ENCODE measurements at places on chromosomes 16 and 17.

- no peak for DNase-seq
Measured at GRCh38 chr17:57404073-57404472, 147.8 kb downstream of the MSI2 start.

DNA sequence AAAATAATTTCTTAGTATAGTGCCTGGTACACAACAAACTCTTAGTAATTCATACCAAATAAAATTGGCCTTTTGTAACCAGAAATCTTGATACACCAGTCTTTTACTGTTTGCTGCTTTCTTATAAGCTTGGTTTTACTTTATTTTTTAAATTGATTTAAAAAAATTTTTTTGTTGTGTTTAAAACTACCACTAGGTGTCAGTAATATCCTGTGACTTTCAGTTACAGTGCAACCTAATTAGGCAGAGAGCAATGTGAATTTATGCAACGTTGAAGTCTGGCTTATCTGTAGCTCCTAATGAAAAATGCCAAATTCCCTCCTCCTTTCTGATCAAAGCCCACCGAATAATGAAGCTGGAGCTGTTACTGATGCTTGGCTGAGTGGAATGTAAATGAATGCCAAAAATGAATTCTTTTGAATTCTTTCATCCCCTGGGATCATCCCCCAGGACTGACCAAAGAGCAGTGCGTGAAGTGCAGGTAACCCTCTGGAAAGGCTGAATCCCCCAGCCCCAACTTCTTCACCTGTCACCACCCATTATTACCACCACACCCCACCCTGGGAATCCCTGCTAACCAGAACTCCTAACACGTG lies 3.8 kb downstream of the ERCC4 start:
- DNase-seq: peak; percentile 51

GRCh38 chr17:2393174-2393953 lies 7.5 kb downstream of the MNT start:
- peak; percentile 90 for DNase-seq

DNA sequence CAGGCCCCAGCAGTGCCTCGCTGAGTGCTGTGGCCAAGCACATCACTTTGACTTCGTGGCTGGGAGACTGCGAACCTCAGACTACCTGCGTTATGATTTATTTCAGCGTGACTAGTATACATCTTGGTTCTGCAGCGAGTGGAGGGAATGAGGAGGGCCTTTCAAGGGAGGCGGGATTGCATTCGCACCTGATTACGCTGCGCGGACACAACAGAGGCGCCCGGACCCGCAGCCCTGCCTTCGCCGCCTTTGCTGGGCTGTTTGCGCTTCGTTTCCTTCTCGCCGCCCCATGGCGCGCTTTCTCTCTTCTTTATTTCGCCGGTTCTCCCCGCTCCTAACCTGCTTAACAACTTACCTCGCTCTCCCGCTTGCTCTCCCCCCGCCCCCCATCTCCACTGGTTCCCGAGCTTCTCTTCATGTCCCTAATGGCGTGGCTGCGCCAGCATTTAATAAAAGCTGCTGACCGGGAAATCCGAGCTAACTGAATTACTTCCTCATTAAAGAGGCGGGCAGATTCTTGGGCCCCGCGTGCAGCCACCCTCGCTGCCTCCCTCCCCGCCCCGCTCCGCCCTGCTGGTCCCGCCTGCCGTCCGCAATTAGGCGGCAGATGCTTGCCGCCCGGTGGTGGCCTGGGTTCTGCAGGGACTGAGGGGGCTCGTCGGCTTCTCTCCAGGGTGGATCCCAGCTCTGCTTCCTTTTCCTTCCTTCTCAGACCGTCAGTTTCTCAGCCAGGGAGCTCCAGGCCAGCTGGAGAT lies 257.6 kb upstream of the SDK2 start:
- DNase-seq: no peak

DNA sequence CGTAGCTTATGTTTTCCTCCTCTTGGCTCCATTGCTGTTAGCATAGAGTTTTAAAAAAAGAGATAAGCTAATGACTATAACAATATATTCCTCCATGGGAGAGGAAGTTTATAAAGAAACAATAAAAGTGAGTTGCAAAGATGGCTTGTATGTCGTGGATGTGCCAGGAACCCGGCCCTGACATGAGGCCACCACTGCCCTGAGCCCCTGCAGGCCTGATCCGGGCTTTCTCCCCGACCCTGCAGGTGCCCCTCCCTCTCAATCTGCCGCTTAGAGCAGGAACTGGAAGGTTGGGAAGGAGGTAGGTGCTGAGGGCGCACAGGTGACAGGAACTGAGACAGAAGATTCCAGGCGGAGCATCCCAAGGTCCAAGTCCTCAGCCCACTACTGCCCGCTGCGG lies 11.7 kb downstream of the PAM16 start:
- no peak for DNase-seq

DNA sequence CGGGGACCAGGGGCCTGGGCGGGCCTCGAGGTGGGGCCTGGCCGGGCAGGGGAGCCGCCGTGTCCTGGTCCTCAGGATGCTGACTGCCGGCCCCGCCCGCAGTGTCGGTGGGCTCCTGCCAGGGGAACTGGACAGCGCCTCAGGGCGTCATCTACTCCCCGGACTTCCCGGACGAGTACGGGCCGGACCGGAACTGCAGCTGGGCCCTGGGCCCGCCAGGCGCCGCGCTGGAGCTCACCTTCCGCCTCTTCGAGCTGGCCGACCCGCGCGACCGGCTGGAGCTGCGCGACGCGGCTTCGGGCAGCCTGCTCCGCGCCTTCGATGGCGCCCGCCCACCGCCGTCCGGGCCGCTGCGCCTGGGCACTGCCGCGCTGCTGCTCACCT lies 2.3 kb upstream of the PAQR4 start:
- no peak for DNase-seq

DNA sequence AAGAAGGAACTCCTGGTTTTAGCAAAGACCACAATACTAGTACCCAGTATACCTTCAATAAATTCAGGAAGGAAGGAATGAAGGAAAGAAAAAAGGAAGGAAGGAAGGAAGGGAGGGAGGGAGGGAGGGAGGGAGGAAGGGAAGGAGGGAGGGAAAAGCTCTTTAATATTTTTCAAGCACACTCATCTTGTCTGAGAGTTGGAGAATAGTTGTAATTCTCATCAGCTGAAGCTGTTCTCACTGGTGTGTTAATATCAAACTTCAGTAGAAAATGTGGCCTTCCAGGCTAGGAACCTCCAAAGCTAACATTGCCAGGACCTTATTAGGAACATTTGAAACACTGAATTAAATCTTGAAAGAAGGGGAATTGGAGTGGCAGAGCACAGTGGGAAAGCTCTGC lies 55.2 kb upstream of the CDH5 start:
- DNase-seq: no peak

GRCh38 chr17:3512505-3513171 lies 36.8 kb downstream of the ASPA start:
- DNase-seq: peak; percentile 8

DNA sequence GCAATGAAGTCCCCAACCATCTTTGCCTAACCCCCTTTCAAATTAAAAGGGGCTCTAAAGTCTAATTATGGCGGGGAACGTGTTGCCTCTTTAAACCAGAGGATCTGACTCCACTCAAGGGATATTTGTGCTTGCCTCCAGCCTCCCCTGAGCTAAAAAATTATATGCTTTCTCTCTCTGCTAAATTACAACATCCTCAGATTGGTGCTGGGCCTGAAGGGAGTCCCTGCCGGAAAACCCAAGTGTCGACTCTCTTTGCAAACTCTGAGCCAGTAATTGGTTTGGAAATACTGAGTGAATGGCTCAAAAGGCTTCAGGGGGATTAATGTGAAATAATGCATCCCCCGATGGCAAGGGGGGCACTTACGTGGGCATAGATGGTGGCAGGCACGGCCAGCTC lies 208.5 kb upstream of the TNRC6C start:
- DNase-seq: no peak

GRCh38 chr16:3188675-3188924 lies 596 bp downstream of the OR1F1 start:
- no peak for DNase-seq

DNA sequence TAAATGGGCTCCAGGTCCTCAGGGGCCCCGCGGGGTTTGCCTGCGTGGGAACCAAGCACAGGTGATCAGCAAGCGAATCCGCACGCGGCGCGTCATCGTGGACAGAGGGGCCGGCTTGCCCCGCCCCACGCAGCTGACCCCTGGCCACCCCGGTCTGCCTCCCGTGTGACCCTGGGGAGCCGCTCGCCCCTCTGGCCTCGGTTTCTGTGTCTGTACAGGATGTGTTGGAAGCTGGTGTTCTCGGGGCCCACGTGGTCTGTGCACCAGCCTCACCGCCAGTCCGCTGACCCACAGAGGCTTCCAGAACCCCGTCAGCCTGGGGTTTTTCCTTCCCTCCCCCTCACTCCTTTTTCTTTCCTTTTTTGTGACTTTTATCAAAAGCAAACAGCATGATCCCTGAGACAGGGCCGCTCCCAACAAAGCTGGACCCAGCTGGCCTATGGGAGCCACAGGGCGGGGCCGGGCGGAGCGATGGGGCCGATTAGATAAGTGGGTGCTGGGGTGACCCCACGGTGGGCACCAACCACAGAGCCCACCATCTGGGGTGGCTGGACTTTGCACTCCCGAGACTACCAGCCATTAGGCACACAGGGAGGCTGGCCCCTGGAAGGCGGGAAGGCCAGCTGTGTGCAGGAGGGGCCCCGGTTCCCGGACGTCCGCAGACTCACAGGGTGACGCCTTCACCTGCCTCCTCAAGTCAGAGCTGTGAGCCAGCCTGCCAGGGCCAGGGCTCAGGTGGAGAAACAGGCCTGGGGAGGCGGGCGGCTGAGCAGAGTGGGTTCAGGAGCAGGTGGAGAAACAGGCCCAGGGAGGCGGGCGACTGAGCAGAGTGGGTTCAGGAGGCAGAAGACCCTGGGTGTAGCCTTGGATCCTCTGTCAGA lies 56.0 kb downstream of the ZFPM1 start:
- no peak for DNase-seq

GRCh38 chr17:76447931-76448652 lies 4.9 kb downstream of the UBE2O start:
- DNase-seq: peak; percentile 24

- DNase-seq: no peak
Measured at GRCh38 chr17:82779541-82779940, 27.7 kb downstream of the TBCD start.

DNA sequence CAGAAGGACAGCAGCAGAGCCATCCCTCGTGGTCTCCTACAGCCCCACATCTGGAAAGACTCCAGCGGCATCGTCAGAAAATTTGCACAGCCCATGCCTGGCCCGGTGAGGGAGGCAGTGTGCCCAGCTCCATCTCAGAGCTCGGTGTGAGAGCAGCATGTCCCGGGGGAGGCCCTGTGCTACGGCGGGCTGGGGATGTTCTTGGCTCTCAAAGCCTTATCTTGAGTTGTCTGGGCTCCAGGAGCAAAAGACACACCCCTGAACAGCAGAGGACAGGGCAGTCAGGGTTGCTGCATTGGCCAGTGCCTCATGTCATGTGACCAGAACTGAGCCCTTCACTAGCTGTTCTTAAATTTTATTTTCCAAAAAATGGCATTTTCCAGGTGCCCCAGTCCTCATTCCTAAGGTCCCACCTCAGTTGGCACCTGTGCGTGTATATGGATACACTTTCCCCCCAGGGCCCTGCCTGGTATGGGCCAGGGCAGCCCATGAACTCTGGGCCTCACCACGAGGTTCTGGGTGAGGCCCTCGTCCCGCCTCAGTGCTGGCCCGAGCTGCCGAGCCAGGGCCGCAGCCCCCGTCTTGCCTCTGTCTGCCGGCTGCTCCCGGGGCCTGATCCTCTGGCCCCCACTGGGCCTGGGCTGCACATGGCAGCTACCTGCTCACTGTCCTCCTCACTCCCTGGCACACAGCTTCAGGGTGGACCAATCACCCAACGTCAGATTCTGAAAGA lies 3.0 kb downstream of the NUDT16L1 start:
- DNase-seq: no peak

DNA sequence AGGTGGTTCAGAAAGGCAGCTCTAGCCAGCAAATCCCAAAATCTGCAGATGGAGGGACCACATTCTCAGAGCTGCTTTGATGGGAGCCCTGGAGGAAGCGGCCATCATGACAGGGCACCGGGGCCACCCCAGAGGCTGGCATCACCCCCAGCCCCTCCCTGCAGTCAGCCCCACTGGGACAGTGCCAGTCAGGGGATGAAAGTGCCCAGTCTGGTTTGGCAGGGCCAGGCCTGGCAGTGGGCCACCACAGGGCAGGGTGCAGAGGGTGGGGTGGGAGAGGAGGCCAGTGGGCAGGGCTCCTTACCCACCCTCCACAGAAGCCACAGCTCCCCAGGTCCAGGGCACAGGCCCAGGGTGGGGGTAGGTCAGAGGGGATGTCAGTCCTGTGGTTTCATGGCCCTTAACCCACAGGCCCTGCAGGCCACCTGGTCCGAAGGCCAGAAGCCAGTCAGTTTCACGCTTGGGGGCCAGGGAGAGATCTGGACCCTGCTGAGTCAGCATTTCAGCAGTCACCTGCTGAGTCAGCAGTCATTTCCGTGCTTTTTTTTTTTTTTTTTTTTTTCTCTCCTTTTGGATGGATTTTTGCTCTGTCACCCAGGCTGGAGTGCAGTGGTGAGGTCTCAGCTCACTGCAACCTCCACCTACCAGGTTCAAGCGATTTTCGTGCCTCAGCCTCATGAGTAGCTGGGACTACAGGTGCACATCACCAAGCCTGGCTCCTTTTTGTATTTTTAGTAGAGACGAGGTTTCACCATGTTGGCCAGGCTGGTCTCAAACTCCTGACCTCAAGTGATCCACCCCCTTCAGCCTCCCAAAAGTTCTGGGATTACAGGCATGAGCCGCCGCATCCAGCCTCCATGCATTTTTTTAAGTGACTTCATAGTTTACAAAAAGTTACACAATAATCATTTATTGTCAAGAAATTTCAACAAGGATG lies 10.4 kb downstream of the SLC25A10 start:
- no peak for DNase-seq

DNA sequence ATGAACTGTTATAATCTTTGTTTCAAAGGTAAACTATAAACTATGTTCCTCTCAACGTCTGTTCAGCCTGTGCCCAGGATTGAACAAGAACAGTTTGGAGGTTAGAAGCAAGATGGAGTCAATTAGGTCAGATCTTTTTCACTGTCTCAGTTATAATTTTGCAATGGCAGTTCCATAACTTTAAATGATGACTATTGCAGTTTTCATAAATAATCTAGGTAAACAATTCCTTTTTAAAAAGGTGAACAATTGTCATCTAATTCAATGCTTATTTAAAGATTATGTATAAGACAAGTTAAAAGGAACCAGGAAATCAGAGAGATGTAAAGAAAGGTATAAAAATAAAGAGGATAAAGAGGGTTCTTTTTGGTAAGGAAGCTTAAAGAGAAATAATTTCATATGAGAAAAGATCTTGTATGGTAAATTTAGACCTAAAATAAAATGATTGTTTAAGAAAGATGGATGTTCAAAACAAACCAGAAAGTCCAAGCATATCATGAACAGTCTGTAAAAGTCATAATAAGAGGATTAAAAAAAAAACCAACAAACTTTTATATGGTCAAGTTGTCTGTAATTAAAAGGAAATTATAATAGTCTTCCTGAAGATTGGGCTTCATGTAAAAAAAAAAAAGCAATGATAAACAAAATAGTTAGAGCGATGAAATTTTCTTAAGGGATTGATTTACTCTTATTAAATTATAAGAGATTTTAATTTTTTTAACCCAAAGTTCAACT lies 6.1 kb downstream of the KRTAP4-9 start:
- no peak for DNase-seq

DNA sequence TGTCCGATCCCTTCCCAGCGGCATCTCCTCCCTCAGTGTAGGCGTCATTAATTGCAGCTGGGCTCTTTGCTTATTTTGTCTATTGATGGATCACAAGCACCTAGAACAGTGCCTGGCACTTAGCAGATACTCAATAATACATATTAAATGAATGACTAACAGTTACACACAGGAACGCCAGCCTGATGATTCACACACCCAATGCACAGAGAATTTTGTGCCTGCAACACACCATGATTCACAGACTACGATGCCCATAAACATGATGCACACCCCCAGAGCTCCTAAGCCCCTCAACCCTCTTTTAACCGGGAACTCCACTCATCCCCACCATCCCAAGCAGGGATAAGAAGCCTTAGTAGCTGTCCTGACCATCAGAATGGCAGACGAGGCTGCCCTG lies 66.6 kb upstream of the TMEM97 start:
- peak; percentile 86 for DNase-seq
